Left kidney (tissue), 8 donors: ENCODE measurements at places on chromosomes 7 and 10. TPM values are rescaled to one million over a fixed set of nuclear protein-coding genes. Genes with fewer than 3 reads are reported as not detected.
A peak's percentile ranks its signal among the peaks of the same experiment; 100 is the strongest.

Gene CPN1
- polyA plus RNA-seq: 3.0 TPM

Gene ZNF479
- polyA plus RNA-seq: not detected

Gene ANXA8L1
- polyA plus RNA-seq: not detected

Gene FGFBP3
- polyA plus RNA-seq: 3.1 TPM

Gene C10orf105
- polyA plus RNA-seq: 0.18 TPM

Gene BAMBI
- 45.1 TPM for polyA plus RNA-seq

Gene PDCD4
- 263 TPM for polyA plus RNA-seq

Gene SPDYE6
- 6.3 TPM for polyA plus RNA-seq

Gene MRPS33
- polyA plus RNA-seq: 85.6 TPM

Gene H2AZ2
- polyA plus RNA-seq: 291 TPM

Gene HGF
- polyA plus RNA-seq: 2.3 TPM

Gene KCNH2
- 13.1 TPM for polyA plus RNA-seq

Gene GPR26
- 0.07 TPM for polyA plus RNA-seq

Gene RELN
- polyA plus RNA-seq: 21.8 TPM

Gene PAPSS2
- 37.2 TPM for polyA plus RNA-seq

Gene FZD1
- 53.5 TPM for polyA plus RNA-seq

Gene ATP5F1C
- polyA plus RNA-seq: 434 TPM

Gene TBX20
- not detected for polyA plus RNA-seq

DNA sequence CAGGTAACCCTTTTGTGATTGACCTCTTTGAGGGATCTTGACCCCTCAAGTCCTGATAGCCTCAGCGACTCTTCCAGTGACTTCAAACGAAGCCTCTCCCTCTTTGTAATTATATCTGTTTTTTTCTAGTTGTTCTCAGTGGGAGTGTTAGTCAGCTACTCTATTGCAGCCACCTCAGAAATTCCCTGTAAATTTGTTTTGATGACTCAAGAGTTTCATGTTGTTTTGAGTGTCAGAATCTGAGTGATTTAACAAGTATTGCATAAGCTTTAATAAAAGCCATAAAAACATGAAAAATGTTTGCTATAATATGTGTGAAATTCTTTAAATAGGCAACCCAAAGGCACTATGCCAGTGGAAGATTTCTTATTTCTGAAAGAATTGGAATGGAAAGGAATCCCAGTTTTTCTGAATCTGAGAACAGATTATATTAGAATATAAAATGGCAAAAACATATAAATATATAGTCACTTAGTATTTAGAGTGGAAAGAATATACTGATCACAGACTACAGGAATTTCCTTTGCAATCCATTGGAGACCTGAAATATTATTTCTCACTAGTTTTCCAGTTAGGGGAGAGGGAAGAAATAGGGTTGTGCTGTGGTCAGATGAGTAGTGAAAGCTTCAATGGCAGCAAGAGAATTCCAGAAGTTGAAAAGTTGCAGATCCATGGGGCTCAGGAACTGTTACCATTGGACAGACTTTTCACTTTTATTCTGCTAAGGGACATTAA is 94.4 kb upstream of the SEMA3C start:
- peak; percentile 3 for DNase-seq

- no peak for DNase-seq
Measured at GRCh38 chr7:29335188-29336083, 140.9 kb downstream of the CHN2 start.

DNA sequence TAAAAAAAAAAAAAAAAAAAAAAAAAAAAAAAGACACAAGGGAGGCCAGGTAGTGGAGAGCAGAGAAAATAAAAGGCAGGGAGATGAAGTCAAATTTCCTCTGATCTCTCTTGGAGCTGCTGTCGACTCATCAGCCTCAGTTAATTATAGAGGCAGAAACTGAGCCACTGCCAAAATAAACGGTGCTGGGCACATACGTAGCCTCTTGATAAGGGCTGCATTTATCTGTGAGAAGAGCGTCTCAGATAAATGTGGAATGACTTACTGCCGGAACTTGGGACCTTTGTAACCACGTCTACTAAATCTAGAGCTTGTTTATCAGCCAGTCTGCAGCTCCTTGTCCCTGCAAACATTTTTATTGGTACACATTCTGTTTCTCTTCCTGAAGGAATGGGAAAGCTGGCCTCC is 162.3 kb downstream of the BAMBI start:
- peak; percentile 70 for DNase-seq

GRCh38 chr7:83739527-83739926 is 90.6 kb upstream of the SEMA3E start:
- peak; percentile 30 for DNase-seq

DNA sequence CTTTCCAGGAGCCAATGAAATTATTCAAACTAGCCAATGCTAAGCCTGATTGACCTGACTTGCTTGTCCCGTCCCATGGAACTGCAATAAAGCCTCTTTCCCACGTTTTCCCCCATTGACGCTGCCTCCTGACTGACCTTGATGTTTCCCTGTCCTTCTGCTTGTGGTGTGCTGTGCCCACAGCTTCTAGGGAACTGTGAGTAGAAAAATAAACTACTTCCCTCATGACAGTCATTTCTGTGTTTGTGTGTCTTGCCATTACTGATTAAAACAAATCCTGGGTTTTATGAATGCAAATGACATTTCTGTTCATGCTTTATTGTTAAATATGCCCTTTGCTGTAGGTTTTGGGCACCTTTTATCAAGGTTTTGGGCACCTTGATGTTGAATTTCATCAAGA is 91.3 kb upstream of the ABI1 start:
- no peak for DNase-seq

- DNase-seq: no peak
Measured at GRCh38 chr10:71330789-71331404, 11.8 kb downstream of the SLC29A3 start.

DNA sequence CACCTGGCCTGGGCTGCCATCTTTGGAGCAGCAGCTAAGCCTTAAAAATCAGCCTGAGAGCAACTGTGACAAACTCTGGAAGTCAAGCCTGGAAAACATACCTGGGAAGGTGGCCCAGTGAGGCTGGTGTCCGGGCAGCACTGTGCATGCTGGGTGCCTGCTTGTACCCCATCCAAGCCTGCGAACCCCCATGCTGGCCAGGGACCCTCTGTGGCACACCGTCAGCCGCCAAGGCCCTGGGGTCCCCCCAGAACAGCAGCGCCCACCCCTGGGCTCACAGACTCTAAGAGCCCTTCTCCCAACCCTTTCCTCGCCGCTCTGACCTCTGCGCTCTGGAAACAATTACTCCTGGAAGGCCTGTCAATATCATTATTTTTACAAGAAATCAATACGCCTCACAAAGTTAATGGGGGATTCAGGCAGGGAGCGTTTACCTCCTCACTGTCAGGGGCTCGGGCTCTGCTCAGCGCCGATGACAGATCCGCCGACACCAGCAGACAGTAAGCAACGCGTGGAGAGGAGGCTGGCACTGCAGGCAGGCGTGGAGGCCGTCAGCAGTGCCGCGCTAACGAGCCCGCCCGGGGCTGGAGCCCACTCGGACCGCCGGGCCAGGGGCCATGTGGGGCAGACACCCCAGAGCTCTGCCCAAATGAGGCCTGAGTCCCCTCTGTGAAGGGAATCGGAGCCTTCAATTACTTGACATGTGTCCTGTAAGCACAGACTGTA is 54.4 kb downstream of the EBF3 start:
- DNase-seq: no peak

DNA sequence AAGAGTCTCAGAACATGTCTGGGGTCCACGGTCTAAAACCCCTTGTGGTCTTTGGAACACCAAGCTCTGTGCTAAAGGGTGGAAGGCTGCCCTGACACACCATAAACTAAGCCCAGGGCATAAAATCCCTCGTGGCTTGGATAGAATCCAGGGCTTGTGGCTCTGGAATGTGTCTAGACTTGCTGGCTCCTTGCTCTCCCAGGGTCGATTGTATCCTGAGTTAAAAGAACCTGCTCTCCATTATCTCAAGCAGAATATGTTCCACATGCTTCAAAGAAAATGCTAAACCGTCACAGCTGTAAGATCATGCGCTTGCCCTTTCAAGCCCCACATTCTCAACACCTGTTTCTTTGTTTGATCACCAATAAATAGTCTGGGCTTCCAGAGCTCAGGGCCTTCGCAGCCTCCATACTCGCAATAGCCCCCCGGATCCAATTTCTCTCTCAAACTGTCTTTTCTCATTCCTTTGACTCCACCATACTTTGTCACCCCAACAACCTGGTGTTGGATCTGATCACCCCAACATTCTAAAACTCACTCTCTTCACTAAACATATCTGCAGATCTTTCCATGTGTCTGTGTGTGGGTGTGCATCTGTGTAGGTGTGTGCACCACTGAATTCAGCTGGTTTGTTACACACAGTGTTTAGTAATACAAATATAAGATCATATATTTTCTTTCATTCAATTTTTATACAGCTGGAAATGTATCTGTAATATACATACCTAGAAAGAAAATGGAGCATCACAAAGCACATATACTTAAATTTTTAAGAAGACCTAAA is 238.5 kb downstream of the ZMYND11 start:
- DNase-seq: peak; percentile 14

- no peak for DNase-seq
Measured at GRCh38 chr10:118458957-118459641, 117.0 kb upstream of the FAM204A start.

GRCh38 chr7:6271694-6272440 is 557 bp downstream of the CYTH3 start:
- DNase-seq: no peak

GRCh38 chr7:119900996-119901672 is 371.8 kb upstream of the KCND2 start:
- DNase-seq: no peak

GRCh38 chr10:1074052-1074747 is 18.0 kb downstream of the WDR37 start:
- no peak for DNase-seq

GRCh38 chr7:146875981-146876380 is 759.4 kb downstream of the CNTNAP2 start:
- DNase-seq: no peak

DNA sequence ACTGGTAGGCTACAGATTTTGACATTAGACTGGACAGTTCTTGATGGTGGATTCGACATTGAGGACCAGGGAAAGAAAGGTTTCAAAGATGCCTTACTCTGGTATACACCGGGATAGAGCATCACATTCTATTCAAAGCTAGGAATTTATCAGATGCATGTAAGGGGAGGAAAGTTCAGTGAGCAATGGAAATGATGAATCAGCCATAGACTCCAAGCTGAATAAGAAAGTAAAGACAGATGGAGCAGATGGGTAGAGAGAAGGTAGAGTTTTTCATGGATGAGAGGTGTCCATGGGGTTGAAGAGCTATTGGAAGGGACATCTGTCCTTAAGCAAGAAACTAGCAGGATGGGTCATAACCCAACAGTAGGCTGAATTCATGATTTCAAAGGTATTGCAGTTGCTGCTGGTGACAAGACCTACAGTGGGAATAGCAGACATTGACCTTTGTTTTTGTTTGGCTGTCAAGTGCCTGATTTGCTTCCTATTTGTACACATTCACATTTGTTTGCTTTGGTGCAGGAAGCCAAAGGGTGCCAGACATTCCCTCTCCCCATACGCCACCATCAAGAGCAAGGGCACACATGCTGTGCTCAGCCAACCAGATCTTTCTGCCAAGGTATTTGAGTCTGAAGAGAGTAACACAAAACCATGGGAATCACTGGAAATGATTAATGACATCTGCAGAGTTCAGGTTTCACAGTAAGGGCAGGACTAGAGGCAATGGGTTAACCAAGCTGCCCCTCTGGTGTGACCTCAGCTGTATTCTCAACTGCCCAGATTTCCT is 8.6 kb upstream of the CACUL1 start:
- DNase-seq: peak; percentile 84

GRCh38 chr7:30717181-30717580 is 34.8 kb upstream of the INMT start:
- no peak for DNase-seq

DNA sequence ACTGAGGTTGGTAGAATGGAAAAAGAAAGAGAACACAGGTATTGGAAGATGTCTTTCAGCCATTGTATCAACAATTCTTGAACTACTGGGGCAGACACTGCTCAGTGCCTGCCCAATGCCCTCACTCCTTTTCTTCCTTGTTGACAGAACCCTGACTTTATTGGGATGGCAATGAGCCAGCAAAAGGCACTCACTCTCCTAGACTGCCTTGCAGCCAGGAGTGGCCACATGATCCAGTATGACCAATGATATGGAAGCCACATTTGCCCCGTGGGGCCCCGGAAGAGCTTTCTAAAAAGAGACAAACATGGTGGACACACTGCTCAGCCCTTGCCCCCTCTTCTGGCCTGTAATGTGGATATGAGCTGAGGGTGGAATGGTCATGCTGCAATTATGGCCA is 88.6 kb upstream of the ZNF716 start:
- DNase-seq: no peak

GRCh38 chr10:1464881-1465417 is 272.4 kb downstream of the ADARB2 start:
- DNase-seq: no peak

- no peak for DNase-seq
Measured at GRCh38 chr7:127890726-127891125, 140.5 kb downstream of the LRRC4 start.

GRCh38 chr10:31242902-31243301 is 76.1 kb upstream of the ZEB1 start:
- DNase-seq: no peak

GRCh38 chr7:106071999-106072714 is 40.0 kb downstream of the SYPL1 start:
- no peak for DNase-seq

DNA sequence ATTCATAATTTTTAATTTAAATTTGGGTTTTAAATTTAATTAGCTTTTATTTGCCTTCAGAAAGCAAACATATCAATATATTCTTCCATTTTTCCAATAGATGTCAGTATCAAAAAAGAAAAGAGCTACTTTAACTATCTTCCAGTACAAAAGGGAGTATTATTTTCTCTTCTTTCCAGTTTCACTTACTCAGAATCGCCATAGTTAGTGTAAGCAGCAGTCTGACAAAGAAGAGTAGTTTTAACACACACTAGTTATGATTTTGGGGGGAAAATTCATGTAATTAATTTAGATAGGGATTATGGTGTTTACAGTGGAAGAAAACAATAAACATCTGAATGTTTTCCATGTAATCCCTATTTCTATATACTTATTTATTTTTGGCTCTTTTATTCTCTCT is 272.6 kb upstream of the DGKB start:
- DNase-seq: no peak

DNA sequence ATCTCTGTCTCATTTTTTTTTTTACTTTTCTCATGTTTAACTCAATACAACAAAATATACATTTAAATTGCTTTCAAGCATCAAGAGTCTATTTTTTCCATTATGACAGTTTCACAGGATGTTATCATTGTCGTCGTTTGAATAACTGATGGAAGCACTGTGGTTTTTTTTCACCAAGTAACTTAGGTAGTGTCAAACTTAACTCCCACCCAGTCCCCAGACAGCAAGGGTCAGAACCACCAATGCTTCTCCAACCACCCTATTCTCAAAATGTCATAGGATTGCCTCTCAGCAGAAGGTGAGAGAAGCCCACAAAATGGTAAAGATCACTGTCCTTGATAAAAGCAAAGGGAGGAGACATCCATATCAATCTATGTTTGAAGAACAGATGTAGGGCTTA is 339.4 kb downstream of the SFMBT2 start:
- no peak for DNase-seq

GRCh38 chr10:94066411-94066810 is 72.7 kb downstream of the PLCE1 start:
- peak; percentile 72 for DNase-seq

GRCh38 chr7:127609297-127609696 is 8.6 kb downstream of the PAX4 start:
- DNase-seq: no peak

GRCh38 chr10:110414548-110415309 is 83.0 kb upstream of the DUSP5 start:
- DNase-seq: no peak

GRCh38 chr10:31000071-31000782 is 31.4 kb downstream of the ZNF438 start:
- no peak for DNase-seq

GRCh38 chr7:156985101-156985992 is 25.1 kb downstream of the MNX1 start:
- DNase-seq: no peak

- DNase-seq: no peak
Measured at GRCh38 chr10:23376229-23376655, 31.6 kb upstream of the C10orf67 start.
